CD8-positive, alpha-beta memory T cell (primary cell): ENCODE measurements at places on chromosomes 16 and 17. TPM values are rescaled to one million over a fixed set of nuclear protein-coding genes. Genes with fewer than 3 reads are reported as not detected.

SERPINF2 gene
- total RNA-seq: 0.33 TPM

C17orf50 gene
- total RNA-seq: not detected

GNAO1 gene
- 2.5 TPM for total RNA-seq

NATD1 gene
- total RNA-seq: 2.8 TPM

SMIM36 gene
- total RNA-seq: not detected

CES5A gene
- total RNA-seq: not detected

CLEC3A gene
- total RNA-seq: not detected

FNDC8 gene
- total RNA-seq: 0.16 TPM

GP2 gene
- total RNA-seq: not detected

DNA sequence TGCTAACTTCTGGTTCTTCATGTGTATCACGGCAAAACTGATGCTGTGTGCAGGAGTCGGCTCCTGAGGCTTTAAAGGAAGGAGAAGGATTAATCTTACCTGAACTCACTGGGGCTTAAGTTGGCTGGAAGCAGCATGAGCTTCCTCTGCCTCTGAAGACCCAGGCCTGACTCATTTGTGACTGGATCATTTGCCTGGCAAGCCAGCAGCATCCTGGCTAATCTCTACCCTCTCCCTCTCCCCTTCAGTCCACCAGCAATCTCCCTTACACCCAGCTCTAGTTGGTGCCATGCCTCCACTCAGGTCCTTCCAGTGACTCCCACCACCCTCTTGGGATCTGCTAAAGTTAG is 150.3 kb downstream of the IRX3 start:
- no peak for DNase-seq

DNA sequence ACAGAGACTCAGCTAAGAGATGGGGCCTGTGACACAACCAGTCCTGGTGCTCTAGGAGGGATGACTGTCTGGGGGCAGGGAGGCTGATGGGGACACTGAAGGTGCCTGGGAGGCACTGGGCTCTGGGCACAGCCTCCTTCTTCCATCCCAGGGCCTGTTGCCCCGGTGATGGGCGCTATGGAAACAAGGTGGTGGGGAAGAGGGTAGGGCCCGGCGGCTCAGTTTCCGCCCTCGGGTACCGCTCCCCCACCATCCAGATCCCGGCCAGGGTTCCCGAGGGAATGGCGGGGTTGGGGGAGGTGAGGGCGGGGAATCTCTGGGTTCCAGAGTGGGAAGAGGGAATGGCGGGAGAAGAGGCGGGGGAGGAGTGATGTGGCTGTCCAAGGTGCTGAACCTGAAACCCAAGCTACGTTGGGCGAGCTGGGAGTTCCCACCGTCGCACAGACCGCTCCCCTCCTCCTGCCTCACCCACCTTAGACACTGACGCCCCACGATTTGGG is 981 bp downstream of the KCNH4 start:
- peak; percentile 19 for DNase-seq

GRCh38 chr16:21159281-21159951 is 942 bp downstream of the LDAF1 start:
- DNase-seq: peak; percentile 48

GRCh38 chr17:30377574-30378240 is 1.0 kb upstream of the CPD start:
- no peak for DNase-seq

GRCh38 chr16:84752600-84752999 is 52.8 kb downstream of the USP10 start:
- no peak for DNase-seq

DNA sequence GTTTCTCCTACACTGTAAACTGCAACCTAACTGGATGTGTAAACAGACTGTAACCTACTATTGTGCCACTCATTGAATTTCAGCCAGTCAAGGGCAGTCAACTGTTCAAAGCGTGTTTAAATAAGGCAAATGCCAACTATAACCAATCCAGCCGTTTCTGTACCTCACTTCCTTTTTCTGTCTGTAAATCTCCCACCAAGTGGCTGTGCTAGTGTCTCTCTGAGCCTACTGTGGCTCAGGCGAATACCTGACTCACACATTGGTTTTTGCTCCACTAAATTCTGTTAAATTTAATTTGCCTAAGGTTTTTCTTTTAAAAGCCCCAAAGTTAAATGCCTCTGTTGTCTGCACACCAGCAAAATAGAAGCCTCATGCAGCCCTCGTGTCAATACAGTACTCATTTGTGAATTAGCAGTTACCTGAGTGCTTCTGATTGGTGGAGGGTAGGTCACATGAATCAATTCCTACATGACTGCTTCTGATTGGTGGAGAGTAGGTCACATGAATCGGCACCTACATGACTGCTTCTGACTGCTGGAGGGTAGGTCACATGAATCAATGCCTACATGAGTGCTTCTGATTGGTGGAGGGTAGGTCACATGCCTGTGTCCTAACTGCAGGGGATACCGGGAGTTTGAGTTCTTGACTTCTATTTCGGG is 31.1 kb upstream of the CCR7 start:
- no peak for DNase-seq

GRCh38 chr16:83586036-83586435 is 221.7 kb upstream of the HSBP1 start:
- no peak for DNase-seq

GRCh38 chr17:32869345-32870026 is 7.4 kb downstream of the MYO1D start:
- no peak for DNase-seq

- DNase-seq: no peak
Observed at GRCh38 chr16:2715966-2716885, 3.8 kb downstream of the PRSS27 start.

DNA sequence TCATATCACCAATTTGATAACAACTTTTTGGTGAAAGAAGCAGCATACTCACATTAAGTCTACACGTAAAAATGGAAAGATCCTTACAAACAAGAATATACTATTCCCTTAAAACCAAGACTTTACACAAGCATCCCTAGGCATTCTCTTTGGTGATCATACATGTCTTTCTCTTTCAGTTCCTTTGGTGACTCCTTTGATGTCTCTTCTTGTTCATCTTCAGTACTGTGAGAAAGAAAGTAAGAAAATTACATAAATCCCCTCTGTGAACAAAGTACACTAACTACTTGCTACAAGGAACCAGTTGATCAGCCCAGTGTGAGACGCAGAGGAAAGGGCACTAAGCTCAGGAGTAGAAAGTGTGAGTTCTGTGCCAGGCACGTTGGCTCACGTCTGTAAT is 59.6 kb upstream of the MTMR4 start:
- DNase-seq: no peak

GRCh38 chr17:39281806-39282205 is 56.1 kb upstream of the STAC2 start:
- no peak for DNase-seq

DNA sequence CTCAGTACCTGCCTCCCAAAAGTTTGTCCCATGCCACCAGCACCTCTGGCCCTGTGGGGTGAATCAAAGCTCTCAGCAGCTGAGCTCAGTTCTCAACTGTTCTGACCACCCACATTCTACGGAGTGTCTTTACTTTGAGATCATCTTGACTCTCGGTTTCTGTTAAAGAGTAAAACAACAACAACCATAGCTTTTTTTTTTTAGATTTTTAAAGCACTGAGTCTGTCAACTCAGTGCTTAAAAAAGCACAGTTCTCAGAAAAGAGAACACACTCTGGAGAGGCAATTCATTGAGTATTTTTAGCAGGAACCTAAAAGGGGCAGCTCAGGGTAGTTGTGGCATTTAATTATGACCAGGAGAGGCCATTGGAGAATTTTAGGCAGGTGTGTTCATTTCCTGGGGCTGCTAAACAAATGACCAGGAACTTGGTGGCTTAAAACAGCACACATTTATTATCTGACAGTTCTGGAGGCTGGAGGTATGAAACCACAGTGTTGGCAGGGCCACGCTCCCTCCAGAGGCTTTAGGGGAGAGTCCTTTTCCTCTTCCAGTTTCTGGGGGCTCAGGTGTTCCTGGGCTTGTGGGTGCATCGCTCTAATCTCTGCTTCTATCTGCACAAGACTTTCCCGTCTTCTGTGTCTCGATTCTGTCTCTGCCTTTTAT is 6.7 kb upstream of the WFIKKN2 start:
- DNase-seq: no peak

DNA sequence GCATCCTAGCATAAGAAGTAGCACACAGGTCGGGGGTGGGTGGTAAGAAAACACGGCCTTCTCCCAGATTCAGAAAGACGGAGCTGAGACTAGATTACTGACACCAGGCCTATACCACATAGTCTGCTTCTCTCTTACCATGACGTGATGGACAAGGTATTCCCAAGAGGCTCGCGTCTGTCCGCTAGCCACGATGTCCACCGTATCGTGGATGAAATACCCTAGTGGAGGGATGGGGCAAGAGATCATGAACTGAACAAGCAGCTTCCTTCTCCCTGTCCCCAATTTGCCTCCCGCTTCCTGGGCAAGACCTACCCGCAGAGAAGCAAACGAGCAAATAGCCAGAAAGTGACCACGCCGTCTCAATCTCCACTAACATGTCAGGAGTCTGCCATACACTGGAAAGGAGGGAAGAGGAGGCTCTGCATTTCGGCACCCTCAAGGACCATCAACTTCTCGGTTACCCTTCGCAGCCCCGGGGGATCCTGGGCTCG is 820 bp downstream of the TLCD1 start:
- DNase-seq: no peak

GRCh38 chr16:19168371-19169081 is 486 bp downstream of the SYT17 start:
- DNase-seq: no peak

DNA sequence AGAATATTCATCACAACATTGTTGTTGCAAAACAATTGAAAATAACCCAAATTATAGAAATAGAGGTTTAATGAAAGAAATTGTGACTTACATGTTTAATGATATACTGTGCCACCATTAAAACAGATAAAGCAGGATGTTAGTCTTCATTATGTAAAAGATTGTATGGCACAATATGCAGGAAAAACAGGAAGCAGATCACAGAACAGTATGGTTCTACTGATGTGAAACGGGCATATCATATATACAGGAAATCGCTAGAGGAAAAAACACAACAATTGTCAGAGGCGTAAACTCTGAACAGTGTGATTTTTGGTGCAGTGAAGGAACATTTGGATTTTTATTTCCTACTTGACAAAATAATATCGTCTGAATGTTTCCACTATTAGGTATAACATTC is 22.0 kb downstream of the OR3A1 start:
- no peak for DNase-seq
